ENCODE measurements at places on chromosomes 3 and 15. TPM values are rescaled to one million over a fixed set of nuclear protein-coding genes. Genes with fewer than 3 reads are reported as not detected.

DNA sequence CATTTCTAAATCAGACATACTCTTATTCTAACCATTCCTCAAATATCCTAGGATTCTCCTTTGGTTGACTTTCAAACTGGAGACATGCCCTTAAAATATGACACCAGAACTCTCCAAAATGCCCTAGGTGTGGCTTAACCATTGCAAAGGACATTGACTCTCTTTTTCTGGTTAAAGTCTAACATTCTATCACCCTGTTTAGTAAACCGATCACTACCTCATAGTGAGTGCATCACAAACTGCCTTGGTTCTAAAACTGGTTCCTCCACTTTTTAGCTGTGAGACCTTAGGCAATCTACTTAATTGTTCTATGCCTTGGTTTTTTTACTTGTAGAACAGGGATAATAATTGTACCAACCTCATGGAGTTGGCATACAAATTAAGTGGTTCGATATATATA, 224.3 kb downstream of the CDIN1 start:
- DNase-seq: no peak

Gene B3GNT5
- total RNA-seq: 3.2 TPM

DNA sequence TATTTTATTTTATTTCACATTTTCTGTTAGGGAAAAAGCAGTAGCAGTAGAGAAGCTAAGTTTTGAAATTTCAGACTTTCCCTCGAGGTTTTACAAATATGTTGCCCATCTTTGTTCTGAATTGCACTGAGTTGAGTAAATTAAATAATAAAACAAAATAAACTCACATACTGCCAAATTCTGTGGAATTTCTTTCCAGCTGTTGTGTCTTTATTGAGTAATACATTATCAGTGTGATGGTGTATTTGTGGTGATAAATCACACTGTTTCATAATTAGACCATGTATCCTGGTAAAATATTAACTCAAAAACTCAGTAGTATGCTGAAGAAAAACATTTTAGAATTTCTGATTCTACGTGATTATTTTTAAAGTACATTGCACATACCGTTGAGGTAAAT, 592.1 kb downstream of the SI start:
- DNase-seq: no peak

DNA sequence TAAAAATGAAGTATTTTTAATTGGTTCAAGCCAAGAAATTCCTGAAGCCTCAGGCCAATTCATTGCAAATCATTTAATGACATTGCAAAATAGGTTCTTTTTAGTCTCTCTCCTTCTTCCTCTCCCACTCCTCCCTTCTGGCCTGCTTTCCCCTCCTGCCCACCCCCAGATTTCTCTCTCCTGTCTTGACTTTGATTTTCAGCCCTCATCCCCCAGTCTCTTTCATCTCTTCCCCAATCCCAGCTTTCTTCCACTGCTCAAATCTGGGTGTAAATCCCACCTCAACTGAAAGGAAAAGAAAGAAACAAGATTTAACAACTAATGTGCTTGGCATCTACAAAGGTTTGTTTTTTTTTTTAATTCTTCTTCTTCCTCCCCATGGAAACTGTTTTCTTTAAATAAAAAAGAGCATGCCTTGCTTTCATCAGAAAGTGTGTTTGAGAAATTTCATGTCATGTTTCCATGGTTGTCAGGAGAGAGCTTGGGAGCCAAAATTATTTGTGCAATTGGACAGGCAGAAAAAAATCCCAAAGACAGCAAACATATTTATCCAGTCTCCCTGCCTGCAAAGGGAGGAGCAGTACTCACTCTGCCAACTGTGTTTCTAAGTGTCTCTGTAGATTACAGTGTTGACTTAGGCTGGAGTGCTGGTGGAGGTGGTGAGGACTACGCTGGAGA, 50.4 kb downstream of the BOC start:
- no peak for DNase-seq

- no peak for DNase-seq
These were observed 16.8 kb downstream of the EXOSC7 start for GRCh38 chr3:44992555-44993470.

- DNase-seq: no peak
These were observed 255.6 kb upstream of the KCNH8 start for GRCh38 chr3:18892756-18893155.

GRCh38 chr3:112805126-112805525, 41.5 kb downstream of the CD200R1L start:
- DNase-seq: no peak

- DNase-seq: no peak
These were observed 26.2 kb downstream of the UBE2Q2 start for GRCh38 chr15:75869446-75869845.

Gene KCTD6
- 7.5 TPM for total RNA-seq

DNA sequence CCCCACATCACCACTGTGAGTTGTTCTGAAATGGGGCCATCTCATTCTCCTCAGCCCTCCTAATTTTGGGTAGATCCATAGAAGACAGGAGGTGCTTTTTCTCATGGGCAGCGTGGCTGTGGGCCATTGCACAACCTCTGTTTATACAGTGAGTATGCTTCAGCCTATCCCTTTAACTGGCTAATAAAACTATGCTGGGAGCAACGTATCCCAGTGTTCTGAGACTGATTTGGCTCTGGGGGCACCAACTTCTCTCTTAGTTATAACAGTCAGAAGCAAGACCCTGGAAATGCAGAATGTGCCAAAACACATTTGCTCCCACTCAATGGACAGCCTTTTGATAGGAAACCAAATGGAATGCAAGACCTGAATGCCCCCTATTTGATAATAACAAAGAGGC, 97.1 kb upstream of the ICE2 start:
- DNase-seq: no peak

GRCh38 chr3:186646106-186646505, 5.9 kb downstream of the FETUB start:
- no peak for DNase-seq

Data from cardiac septum (tissue), 1 donor.